CD4-positive, CD25-positive, alpha-beta regulatory T cell (primary cell): ENCODE measurements at places on chromosomes 6 and 20.

DNA sequence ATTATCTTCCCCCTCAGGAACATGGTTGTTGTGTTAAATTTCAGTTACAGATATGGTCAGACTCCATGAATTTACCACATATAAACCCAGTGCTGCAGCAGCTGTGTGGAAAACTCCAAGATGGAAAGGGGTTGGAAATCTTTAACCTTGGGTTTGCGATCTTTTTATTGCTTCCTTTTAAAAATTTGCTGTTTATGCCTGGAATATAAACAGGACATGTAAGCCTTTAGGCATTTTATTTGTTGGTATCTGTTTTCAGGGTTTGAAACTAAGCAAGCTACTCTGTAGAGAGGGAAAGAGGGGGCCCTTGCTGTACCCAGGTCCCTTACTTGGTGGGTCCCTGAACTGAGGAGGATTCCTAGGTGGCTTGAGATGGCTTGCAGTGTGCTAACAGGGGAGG, 778 bp downstream of the PKIG start:
- no peak for DNase-seq

DNA sequence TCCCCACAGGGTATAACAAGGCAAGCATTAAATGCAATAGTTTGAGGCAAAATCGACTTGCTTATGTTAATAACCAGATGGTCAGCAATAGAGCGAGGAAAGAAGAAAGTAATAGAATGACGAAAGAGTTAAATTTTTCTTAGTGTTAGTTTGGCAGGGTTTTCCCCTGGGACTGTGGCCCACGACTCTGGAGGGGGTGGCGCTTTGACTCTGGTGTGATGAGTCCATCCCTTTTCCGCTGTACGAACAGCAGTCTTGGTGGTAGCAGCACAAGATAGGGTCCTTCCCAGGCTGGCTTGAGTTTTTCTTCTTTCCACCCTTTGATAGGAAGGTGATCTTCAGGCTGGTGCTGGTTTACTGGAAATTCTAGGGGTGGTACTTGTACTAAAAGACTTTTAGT, 69.2 kb upstream of the GMDS start:
- no peak for DNase-seq

DNA sequence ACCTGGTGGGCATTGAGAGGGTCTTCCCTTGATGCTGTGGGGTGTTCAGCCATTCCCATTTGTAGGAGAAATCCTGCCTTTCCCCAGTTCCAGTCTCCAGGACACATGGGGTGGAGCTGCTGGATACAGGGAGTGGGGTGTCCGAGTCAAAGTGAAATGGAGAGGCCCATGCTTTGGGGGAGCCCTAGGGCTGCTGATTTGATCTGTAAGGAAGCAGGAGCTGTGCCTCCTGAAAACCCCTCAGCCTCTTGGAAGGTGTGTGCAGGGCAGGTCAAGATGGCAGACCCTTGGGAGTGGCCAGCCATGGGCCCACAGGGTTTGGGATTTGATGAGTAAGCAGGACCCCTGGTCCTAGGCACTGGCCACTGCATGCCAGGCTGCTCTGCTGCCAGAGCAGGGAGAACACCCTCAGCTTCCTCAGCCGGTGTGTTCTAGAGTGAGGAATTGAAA, 82.0 kb downstream of the SERAC1 start:
- no peak for DNase-seq

DNA sequence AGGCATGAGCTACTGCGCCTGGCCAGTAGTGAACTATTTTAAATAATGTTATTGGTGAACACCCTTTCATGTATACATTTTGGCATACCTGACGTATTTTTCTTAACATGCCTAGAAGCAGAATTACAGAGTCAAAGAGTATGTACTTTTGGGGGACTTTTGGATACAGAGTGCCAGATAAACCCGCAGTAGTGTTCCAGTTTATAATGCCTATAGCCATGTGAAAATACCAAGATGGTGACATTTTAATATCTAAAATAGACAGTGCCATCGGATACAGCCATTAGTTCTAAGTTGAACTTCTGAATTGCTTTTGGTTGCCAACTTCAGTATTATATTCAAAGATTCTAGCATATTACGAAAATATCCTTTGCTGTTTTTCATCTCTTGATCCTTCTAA, 20.3 kb downstream of the TM9SF4 start:
- no peak for DNase-seq

DNA sequence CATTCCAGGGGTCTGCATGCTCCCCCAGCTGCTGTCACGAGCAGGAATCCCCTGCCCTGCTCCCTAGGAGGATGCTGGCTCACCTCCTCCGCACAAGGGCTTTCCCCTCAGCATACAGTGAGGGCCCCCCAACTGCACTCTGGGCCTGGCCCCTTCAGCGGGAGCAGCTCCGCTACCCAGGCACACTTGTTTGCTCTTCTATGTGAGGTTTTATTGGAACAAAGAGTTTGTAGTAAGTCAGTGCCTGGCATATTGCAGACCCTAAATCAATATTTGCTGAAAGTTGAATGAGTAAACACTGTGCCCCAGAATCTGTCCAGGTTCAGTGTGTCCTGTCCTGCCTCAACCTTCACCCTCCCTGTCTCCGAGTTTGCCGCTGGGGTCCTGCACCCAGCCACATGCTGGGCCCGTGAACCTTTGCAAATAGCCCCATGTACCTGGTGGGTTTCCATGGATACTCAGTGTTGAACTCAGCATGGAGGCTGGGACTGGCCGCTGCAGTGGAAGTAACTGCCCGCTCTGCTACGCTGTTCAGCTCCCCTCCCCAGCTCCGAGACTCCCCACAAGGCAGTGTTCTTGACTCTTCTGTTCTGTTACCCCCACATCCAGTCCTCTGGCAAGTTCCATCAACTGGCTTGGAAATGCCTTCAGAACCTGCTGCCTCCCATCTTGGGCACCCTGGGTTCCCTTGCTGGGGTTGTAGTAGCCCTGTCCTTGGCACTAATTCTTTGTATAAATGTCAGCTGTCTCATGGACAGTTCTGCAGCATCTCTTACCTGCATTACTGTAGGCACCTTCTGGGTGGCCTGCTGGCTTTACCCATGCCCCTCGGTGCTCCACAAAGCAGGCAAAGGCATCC, 15.7 kb downstream of the SLC22A1 start:
- DNase-seq, result no peak

- no peak for DNase-seq
Observed at GRCh38 chr20:341682-342081, 5.2 kb upstream of the NRSN2 start.

DNA sequence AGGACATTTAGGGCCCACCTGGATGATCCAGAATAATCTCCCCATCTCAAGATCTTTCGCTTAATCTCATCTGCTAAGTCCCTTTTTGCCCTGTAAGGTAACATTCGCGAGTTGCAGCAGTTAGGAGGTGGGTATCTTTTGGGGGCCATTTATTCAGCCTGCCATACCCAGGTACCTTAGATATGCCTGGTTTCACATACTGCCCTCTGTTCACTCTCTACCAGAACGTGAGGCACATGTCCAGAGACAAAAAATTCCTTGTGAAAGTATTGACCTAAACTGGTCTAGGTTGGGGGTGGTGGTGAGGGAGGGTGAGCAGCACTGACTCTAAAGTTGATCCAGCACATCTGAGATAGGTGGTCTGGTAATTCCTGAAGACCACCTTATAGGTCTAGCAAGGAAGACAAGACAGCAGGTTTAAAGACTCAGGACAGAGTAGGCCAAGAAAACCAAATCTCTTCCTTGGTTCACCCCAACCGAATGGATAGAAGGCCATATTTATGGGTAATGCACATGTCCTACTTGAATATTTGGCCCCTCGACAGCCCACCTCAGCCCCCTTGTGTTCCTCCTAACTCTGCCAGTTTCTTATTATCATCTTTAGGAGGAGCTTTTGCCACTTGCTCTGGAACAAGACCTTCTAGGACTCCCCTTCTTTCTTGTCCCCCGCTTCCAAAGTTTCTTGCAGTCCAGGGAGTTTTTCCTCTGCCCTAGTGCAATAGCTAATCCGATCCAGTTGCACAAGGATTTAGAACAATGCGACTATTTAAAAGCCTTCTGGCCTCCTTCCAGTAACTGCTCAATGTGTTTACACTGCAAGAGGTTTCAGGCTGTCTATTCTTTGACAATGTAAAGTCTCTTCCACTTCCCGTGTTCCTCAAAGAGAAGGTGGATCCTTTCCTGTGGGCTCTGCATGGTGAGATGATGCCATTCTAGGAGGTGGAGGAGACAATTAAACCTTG, 213.0 kb upstream of the LAMP5 start:
- DNase-seq, result no peak

DNA sequence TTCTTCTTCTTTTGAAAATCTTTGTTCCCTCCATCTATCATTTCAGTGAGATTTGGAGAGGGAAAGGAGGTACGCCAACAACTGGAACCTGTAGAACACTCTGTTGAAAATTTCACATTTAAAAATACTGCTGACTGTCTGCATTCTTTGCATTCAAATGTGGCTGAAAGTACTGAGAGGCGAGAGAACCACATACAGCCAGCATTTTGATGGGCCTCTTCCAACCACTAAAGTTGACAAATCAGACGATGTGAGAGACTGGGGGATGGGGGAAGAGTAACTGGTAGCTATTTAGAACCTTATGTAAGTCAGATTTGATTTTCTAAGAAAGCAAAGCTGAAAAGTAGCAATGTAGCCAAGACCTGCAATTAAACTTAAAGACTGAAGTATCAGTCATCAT, 77.5 kb downstream of the FKBP5 start:
- peak; percentile 50 for DNase-seq

DNA sequence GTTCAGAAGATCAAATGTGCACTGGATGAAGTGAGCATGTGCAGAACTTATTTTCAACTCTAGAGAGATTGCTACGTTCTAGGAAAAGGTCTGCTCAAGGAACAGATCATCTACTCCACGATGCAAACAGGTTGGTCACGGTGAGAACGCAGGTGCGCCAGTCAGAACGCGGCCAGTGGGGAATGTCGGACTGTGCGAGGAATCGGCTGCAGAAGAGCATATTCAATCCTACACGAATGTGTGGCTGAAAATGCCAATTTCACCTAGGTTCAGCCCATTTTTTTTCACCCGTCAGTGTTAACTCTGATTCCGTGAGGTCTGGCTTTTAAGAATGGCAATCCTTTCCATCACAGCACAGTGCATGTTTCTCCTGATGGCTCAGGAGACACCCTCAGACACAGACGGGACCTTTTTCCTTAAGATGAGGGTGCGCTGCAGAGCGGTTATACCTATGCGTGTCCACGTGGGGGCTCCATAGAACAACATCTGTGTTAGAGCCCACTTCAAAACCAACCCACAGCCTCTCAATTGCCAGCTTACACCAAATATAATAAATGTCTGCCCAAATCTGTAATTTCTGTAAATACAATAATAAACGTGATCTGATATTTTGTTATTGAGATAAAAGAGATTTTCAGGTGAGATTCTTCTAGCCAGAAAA, 250.4 kb downstream of the FOXA2 start:
- no peak for DNase-seq

DNA sequence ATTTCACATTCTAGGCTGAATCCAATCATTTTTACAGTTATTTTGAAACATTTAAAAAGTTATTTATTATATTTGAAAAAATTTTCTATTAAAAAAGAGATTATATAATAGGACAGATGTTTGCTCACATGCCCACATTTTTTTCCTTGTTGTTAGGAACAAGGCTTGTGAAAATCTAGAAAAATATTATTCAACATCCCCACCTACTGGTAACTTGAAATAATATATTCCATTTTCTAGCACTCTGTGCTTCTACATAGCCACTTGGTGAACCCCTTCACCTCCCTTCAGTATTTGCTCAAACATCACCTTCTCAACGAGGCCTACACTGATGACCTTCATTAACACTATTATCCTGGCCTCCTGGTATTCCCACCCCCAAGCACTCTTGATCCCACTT, 18.3 kb upstream of the GPRC6A start:
- DNase-seq, result no peak

DNA sequence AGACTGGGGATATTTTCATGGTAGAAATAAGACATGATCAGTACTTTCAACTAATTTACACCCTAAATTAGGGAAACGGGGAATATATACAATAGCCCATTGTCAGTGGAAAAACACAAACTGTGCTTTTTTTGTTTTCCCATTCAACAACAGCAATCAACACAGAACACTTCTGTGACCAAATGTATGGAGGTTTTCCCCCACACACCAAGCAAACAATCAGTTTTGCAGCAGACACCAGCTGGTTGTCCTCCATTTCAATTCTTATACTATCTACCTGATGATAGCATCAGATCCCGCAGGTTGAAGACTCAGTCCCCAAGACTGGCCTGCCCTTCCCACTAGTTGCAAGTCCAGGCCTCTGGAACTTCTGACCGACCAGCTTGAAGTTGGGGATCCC, 4.5 kb downstream of the HINT3 start:
- DNase-seq, result no peak

GRCh38 chr6:79600812-79601609, 30.1 kb upstream of the SH3BGRL2 start:
- DNase-seq, result no peak

DNA sequence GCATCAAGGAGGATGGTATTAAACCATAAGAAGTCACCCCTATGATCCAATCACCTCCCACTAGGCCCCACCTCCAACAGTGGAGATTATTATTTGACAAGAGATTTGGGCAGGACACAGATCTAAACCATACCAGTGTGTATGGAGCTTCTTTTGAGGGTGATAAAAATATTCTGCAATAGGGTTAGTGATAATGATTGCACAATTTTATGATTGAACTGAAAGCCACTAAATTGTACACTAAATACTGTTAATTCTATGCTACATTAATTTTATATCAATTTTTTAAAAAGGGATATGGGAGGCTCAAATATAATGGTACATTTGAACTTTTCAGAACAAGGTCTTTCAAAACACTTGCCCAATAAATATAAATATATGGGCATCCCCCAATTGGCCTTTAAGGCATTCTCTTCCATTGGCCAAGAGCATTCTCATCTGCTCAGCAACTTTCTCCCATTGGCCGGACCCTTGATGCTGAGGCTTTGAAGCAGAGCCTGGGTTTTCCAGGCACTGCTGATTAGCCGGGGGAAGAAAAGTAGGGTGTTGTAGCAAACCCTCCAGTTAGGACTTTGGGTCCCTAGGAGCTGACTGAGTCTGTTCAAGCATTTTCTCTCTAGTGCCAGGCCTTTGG, 209.9 kb downstream of the LRFN2 start:
- no peak for DNase-seq

DNA sequence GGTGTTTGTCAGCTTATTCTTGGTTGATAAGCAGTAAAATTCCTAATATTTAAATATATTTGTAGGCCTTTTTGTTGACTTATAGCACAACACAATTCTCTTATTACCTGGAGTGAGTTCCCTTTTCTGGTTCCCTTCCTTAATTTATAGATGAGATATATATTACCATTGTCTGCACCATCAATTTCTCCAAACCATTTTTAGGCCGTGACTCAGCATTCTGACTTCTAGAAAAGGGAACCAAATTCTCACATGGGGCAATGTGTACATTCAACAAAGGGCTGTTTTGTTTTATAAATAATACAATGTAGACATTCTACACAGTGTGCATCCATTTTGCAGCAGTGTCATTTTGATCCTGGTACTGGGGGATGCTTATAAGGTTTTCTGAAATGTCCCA, 52.8 kb downstream of the NCOA7 start:
- no peak for DNase-seq

DNA sequence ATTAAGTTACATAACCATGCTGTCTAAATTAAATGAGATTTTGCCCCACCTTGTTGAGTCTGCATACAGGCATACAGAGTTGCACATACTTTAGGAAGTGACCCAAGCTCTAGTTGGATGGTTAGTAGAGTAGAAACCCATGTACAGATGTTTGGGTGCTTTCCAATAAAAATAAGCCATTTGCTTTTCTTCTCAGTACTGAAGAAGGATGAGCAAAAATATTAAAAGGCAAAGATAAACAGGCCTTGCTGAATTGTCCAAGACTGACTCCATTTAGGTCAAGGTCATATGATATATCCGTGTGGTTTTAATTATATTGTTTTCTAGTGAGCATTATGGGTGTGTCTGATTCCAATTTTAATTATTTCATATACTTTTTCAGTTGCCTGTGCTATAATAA, 589.4 kb downstream of the RFPL4B start:
- no peak for DNase-seq

GRCh38 chr6:102986086-102986485, 1592.6 kb downstream of the GRIK2 start:
- no peak for DNase-seq
